ENCODE measurements at places on chromosomes 2 and 18.

GRCh38 chr2:222208010-222208690 lies 90.6 kb downstream of the PAX3 start:
- no peak for DNase-seq

- DNase-seq = no peak
Measured at GRCh38 chr2:48508461-48509124, 21.4 kb upstream of the STON1 start.

DNA sequence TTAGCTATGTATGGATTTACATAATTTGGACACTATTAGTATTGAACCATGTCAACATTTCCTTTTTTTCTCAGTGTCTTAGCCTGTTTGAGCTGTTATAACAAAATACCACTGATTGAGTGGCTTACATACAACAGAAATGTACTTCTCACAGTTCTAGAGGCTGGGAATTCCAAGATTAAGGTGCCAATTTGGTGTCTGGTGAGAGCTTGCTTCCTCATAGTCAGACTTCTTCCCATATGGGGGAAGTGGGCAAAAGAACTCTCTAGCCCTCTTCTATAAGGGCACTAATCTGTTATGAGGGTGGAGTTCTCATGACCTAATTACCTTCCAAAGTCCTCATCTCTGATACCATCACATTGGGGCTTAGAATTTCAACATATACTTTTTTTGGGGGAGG lies 12.6 kb downstream of the ZNF804A start:
- no peak for DNase-seq

DNA sequence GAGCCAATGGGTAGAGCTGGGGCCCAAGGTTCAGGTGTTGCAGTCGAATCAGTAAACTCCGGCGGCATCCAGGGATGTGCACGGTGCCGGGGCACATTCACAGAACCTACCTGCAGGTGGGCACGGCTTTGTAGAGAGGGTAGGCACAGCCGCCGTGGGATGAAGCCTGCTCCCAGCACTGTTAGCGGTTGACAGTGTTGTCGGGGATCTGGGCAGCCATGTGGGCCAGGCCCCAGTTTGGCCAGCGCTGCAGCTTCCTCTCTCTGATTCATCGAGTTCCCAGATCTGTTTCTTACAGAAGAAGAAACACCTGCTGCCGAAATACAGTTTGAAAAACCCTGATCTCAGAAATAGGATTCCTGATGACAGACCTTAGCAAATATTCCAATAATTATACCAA lies 274.8 kb downstream of the AGAP1 start:
- no peak for DNase-seq

Data from esophagus squamous epithelium (tissue), 5 donors.